Myometrial cell (primary cell): ENCODE measurements at places on chromosomes 12 and 14. TPM values are rescaled to one million over a fixed set of nuclear protein-coding genes. Genes with fewer than 3 reads are reported as not detected.

Gene PIWIL1
- total RNA-seq = not detected in 2 replicates

Gene CCDC175
- not detected in 2 replicates for total RNA-seq

Gene FLRT2
- total RNA-seq = 0.29 and 1.1 TPM in 2 replicates

Gene CCDC196
- not detected in 2 replicates for total RNA-seq

Gene HELB
- total RNA-seq = 1.6 and 6.6 TPM in 2 replicates

Gene GLT8D2
- 20.2 and 26.4 TPM in 2 replicates for total RNA-seq

Gene EPYC
- 0.18 TPM in 1 of 2 replicates, not detected in the other for total RNA-seq

Gene C12orf54
- not detected in 2 replicates for total RNA-seq

Gene OVCH1
- under 0.01 TPM in 1 of 2 replicates, not detected in the other for total RNA-seq

Gene SIX1
- under 0.01 and 0.18 TPM in 2 replicates for total RNA-seq

Gene RERG
- 3.5 and 3.7 TPM in 2 replicates for total RNA-seq

Gene SCARB1
- total RNA-seq = 52.6 and 66.6 TPM in 2 replicates

Gene DBX2
- not detected in 2 replicates for total RNA-seq

Gene C14orf180
- not detected in 2 replicates for total RNA-seq

Gene MYH6
- not detected in 2 replicates for total RNA-seq

Gene GLT1D1
- total RNA-seq = not detected in 2 replicates

Gene APOF
- not detected in 2 replicates for total RNA-seq

Gene PRH2
- not detected in 2 replicates for total RNA-seq

Gene NRXN3
- 2.1 and 2.9 TPM in 2 replicates for total RNA-seq

Gene NEDD8
- total RNA-seq = 229 and 231 TPM in 2 replicates

Gene STAB2
- not detected in 2 replicates for total RNA-seq

Gene RIMBP2
- not detected in 2 replicates for total RNA-seq

Gene GDF3
- total RNA-seq = not detected in 2 replicates

Gene LYSET
- 3.7 and 9.2 TPM in 2 replicates for total RNA-seq

Gene STYK1
- total RNA-seq = 0.35 TPM in 1 of 2 replicates, not detected in the other

Gene CHURC1
- total RNA-seq = 38.1 and 52.5 TPM in 2 replicates

Gene GMFB
- 55.9 and 85.4 TPM in 2 replicates for total RNA-seq

Gene CRY1
- 8.9 and 10.7 TPM in 2 replicates for total RNA-seq

Gene CLEC6A
- not detected in 2 replicates for total RNA-seq

Gene KRT85
- total RNA-seq = not detected in 2 replicates
